ENCODE measurements at places on chromosomes 3 and 15. TPM values are rescaled to one million over a fixed set of nuclear protein-coding genes. Genes with fewer than 3 reads are reported as not detected.

DNA sequence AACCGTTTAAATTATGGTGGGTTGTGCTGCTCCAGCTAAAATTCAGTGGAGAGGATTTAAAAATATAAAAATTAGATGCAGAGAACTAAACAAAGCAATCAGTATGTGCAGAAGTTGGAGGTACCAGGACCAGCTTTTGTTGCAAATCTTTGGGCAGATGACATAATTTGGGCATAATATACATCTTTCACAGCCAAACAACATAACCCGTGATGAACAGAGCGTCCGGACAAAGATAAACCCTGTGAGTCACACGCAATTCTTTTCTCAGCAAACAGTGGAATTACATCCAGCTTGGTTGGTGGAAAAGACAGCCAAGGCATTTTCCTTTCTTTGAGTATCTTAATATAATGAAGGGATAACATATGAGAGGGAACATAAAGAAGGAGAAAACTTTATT is 419.4 kb upstream of the ADAMTS9 start:
- no peaks in the 10 kb centered on the region for H3K27me3 ChIP-seq
- no peaks in the 10 kb centered on the region for H3K4me1 ChIP-seq
- no peaks in the 10 kb centered on the region for H3K36me3 ChIP-seq
- no peak overlapping the region for H3K27ac ChIP-seq
- DNase-seq: no peak

GRCh38 chr15:77034695-77035489 is 36.0 kb downstream of the TSPAN3 start:
- no peak overlapping the region for H3K27ac ChIP-seq
- H3K36me3 ChIP-seq: no peaks in the 10 kb centered on the region
- no peak overlapping the region for H3K4me3 ChIP-seq
- no peaks in the 10 kb centered on the region for H3K27me3 ChIP-seq
- H3K4me1 ChIP-seq: no peaks in the 10 kb centered on the region

DNA sequence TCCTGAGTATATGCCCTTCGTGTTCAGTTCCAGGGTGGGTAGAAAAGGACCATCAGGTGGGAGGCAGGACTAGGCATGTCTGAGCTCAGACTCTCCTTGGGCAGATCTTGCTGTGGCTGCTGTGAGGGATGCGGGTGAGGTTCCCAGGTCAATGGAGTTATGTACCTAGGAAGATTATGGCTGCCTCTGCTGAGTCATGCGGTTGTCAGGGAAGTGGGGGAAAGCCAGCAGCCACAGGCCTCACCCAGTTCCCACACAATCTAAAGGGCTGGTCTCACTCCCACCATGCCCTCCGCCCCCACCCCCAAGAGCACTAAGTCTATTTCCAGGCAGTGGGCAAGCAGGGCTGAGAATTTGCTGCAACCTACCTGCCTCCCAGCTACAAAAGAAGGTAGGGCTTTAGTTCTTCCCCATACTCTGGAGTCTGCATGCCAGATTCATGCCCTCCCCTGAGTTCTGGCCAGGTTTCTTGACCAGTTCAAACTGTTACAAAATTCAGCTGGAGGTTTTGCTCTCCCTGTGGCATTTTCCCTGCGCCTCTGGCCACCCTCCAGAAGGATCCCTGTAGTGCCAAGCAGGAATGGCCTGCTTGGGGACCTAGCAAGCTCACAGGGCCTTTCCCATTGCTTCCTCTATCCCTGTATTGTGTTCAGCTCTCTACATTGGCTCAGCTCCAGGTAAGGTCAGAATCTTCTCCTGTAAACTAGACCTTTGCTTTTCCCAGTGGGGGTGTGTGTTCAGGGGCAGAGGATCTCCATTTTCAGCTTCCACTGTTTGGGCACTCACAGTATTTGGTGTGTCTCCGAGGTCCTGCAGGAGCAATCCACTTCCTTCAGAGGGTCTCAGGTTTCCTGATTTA is 12.7 kb upstream of the TMCO5A start:
- DNase-seq: no peak
- no peaks in the 10 kb centered on the region for H3K36me3 ChIP-seq
- no peak overlapping the region for H3K27ac ChIP-seq
- H3K4me1 ChIP-seq: peaks cover 4% of the 10 kb centered on the region
- H3K27me3 ChIP-seq: no peaks in the 10 kb centered on the region

GRCh38 chr3:14461748-14462324 is 59.4 kb downstream of the SLC6A6 start:
- no peak overlapping the region for H3K4me3 ChIP-seq
- no peaks in the 10 kb centered on the region for H3K27me3 ChIP-seq
- no peak for DNase-seq
- peaks cover 23% of the 10 kb centered on the region for H3K4me1 ChIP-seq
- no peak overlapping the region for H3K27ac ChIP-seq

MNS1 gene
- 1.4 TPM for total RNA-seq

SLC15A2 gene
- 5.2 TPM for total RNA-seq

KBTBD12 gene
- total RNA-seq: 2.5 TPM

GRCh38 chr15:38217788-38218609 is 34.6 kb upstream of the SPRED1 start:
- no peak for DNase-seq
- H3K4me3 ChIP-seq: no peak overlapping the region
- H3K27me3 ChIP-seq: no peaks in the 10 kb centered on the region
- H3K36me3 ChIP-seq: no peaks in the 10 kb centered on the region

GRM2 gene
- total RNA-seq: 0.20 TPM

TMEM207 gene
- not detected for total RNA-seq

MB21D2 gene
- total RNA-seq: 0.63 TPM

- no peaks in the 10 kb centered on the region for H3K27me3 ChIP-seq
- peaks cover 6% of the 10 kb centered on the region for H3K36me3 ChIP-seq
- DNase-seq: no peak
- no peak overlapping the region for H3K4me3 ChIP-seq
Observed at GRCh38 chr3:13389378-13389777, 30.7 kb downstream of the NUP210 start.

ESYT3 gene
- total RNA-seq: 1.1 TPM

DNA sequence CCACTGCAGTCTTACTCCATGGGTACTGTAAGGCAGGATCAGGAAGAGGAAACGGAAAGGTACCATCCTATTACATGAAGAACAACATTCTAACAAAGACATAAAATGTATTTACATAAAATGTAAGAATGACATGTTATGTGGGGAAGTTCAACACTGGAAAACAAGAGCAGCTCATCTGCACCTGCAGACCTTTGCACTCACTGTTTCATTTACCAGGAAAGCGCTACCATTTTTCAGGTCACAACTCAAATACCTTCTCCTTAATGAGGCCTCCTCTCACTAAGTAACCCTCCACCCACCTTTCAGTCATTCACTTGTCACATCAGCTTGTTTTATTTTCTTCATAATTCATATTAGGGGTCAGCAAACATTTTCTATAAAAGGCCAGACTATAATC is 2.6 kb downstream of the TMCC1 start:
- H3K4me1 ChIP-seq: peaks cover 38% of the 10 kb centered on the region
- no peak for DNase-seq
- H3K36me3 ChIP-seq: no peaks in the 10 kb centered on the region
- no peak overlapping the region for H3K27ac ChIP-seq
- no peak overlapping the region for H3K4me3 ChIP-seq
- H3K27me3 ChIP-seq: no peaks in the 10 kb centered on the region

DNA sequence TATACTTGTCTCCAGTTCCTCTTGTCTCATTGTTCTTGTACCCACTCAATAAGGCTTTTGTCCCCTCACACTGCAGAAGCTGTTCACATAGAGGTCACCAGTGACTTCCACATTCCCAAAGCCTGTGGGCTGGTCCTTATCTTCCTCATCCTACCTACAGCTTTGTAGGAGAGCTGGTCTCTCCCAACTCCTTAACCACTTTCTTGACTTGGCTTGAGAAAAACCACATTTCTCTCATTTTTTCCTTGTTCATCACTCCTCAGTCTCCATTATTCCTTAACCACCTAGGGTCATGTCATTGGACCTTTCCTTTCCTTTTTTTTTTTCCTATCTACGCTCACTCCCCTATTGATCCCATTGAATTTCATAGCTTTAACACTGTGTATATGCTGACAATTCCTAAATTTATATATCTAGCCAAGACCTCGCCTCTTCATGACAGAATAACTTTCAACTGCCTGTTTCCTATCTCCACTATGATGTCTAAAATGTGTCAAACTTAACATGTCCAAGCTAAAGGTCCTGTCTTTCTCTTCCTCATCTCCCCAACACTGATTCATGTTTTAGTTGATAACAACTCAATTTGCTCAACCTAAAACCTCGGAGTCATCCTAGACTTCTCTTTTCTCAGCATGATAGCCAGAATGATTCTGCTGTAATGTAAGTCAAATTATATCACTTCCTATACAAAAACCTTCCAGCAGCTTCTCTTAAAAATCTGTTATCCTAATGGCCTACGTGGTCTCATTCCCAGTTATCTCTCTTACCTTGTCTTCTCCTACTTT is 49.5 kb downstream of the CEP63 start:
- H3K4me3 ChIP-seq: no peak overlapping the region
- H3K4me1 ChIP-seq: no peaks in the 10 kb centered on the region
- H3K27ac ChIP-seq: no peak overlapping the region
- H3K36me3 ChIP-seq: no peaks in the 10 kb centered on the region

GRCh38 chr3:10546820-10547263 is 41.5 kb upstream of the ATP2B2 start:
- H3K4me3 ChIP-seq: no peak overlapping the region
- no peak for DNase-seq
- H3K27ac ChIP-seq: no peak overlapping the region
- no peaks in the 10 kb centered on the region for H3K36me3 ChIP-seq

GCNT3 gene
- total RNA-seq: 1.2 TPM

ECE2 gene
- total RNA-seq: 6.3 TPM

- no peaks in the 10 kb centered on the region for H3K4me1 ChIP-seq
- no peaks in the 10 kb centered on the region for H3K27me3 ChIP-seq
- no peak overlapping the region for H3K4me3 ChIP-seq
- H3K27ac ChIP-seq: no peak overlapping the region
- DNase-seq: no peak
Observed at GRCh38 chr15:36050899-36051298, 504.9 kb upstream of the DPH6 start.

LMAN1L gene
- not detected for total RNA-seq

DNA sequence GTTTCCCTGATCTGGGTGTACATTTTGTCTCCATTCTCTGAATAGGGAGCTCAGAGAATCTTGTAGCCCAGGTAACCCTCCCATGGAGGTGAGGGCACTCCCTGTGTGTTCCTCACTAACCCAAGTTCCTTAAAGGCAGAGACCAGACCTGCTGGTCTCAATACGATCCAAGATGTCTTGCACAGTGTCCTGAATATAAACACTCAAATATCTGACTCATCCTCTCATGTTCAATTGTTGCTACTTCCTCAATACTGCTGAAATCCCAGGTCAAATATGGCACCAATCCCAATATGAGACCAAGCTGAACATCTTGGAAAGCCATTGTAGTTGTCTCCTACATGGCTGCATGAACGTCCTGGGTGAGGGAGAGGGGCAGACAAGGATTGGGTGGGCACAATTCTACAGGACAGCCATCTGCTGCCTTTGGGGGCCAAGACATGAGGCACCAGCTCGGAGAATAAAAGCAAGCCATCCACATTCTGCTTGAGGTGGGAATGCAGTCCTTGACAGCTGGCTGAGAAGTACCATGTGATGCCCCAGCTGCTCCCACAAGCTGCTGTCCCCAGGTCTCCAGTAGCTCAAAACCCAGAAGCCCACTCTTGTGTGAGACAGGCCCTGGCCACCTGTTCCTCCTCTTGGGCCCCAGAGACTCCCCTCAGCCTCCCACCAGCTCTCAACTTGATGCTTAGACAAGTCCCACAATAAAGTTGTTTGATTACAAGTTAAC is 18.2 kb downstream of the TBC1D2B start:
- no peak overlapping the region for H3K27ac ChIP-seq
- peaks cover 34% of the 10 kb centered on the region for H3K4me1 ChIP-seq
- no peak for DNase-seq

GRCh38 chr3:132615881-132616280 is 18.8 kb downstream of the ACKR4 start:
- no peaks in the 10 kb centered on the region for H3K4me1 ChIP-seq
- no peak overlapping the region for H3K27ac ChIP-seq
- no peak overlapping the region for H3K4me3 ChIP-seq
- H3K27me3 ChIP-seq: no peaks in the 10 kb centered on the region

SLC9A9 gene
- total RNA-seq: 5.9 TPM

GOLGA6L7 gene
- total RNA-seq: not detected

DNA sequence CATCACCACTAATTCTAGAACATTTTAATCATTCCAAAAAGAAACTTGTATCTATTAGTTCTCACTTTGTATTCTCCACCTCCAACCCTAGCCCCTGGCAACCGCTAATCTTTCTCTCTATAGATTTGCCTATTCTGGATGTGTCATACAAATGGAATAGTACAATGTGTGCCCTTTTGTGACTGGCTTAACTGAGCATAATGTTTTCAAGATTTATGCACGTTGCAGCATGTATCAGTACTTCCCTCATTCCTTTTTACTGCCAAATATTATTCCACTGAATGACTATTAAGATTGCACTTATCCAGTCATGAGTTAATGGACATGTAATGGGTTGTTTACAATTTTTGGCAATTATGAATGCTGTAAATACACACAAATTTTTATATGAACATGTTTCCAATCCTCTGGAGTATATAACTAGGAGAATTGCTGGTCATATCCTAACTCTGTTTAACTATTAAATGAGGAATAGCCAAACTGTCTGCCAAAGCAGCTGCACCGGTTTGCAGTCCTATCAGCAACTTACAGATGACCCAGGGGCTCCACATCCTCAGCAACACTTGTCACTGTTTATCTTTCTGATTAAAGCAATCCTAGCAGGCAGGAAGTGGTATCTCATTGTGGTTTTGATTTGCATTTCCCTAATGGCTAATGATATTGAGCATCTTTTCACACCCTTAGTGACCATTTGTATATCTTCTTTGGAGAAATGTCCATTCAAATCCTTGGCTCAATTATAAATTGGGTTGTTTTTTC is 42.9 kb downstream of the DCUN1D1 start:
- no peaks in the 10 kb centered on the region for H3K4me1 ChIP-seq
- H3K27me3 ChIP-seq: no peaks in the 10 kb centered on the region
- DNase-seq: no peak
- H3K4me3 ChIP-seq: no peak overlapping the region
- no peaks in the 10 kb centered on the region for H3K36me3 ChIP-seq
- no peak overlapping the region for H3K27ac ChIP-seq

KCNMB3 gene
- 1.4 TPM for total RNA-seq

- no peaks in the 10 kb centered on the region for H3K36me3 ChIP-seq
- H3K27me3 ChIP-seq: no peaks in the 10 kb centered on the region
- H3K4me3 ChIP-seq: no peak overlapping the region
- H3K27ac ChIP-seq: no peak overlapping the region
- no peaks in the 10 kb centered on the region for H3K4me1 ChIP-seq
Observed at GRCh38 chr3:80556763-80557162, 789.0 kb upstream of the ROBO1 start.

All from pancreas (tissue), 10 donors.